ENCODE measurements at places on chromosomes 5 and 9.

DNA sequence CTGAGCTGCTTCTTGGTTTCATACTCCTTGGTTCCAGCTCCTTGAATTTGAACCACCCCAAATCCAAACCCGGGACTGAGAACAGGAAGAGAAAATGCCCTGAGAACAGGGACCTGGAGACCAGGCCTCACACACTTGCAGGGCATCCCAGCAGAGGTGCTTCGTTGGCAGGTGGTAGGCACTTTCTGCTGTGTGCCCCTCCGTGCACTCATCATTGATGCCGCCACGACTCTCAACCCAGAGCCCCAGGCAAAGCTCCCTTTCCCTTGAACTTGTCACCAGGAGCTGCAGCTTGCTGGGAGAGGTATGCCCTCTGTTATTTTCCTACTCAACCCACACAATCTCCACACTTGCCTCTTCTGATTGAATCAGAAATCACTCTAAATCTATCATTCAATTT is 217.8 kb upstream of the IRX1 start:
- DNase-seq, result no peak

DNA sequence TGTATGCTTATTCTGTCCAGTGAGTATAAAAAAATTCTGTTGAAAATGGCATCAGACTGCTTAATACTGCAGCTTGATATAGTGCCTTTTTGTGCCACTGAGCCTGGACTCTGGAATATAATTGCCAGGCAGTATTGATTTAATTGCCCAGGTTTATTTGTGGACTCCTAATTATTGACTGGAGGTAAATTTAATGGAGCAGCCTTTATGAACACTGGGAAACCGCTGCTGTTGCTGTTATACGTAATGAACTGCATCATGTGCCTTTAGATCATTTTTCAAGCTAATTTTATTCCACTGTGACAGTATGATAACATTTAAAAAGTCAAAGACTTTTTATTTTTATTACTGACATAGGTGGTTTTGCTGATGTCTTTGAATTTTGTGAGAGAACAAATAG is 90.2 kb upstream of the SH3GL2 start:
- DNase-seq, result peak; percentile 79

- DNase-seq, result no peak
These were observed 48.4 kb upstream of the AFAP1L1 start for GRCh38 chr5:149223081-149223848.

DNA sequence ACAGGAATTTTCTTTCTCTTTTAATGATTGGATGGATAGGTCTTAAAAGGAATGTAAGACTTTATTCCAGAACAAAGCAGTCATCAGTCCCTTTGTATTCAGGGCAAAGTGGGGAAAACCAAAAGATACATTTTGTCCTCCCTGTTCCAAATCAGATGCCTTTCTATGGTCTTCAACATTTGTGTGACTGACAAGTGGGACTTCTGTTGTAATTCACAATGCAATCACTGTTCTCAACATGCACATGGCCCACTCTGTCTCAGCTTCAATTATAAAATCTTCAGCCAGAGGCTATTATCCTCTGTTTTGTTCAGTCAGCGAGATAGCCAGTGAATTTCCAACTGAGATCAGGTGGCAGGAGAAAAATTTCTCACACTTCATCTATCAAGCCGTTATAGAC is 95.5 kb upstream of the ERBIN start:
- no peak for DNase-seq

DNA sequence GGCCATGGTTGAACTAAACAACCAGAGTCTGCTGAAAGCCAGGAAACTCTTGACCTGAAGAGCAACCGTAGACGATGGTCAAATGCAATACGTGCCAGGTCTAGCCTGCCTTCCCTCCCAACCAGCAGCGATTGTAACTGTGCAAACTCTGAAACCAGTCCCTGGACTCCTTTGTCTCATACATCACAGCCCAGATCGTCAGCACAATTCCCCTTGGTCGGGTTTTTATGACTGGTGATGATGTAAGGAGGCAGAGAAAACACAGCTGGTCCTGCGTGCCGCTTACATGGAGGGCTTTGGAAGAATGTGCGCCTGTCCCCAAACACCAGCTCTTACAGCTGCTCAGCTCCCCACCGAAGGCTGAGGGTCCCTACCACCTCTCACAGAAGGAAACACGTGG is 24.6 kb downstream of the SMIM23 start:
- no peak for DNase-seq

- no peak for DNase-seq
These were observed 792.9 kb downstream of the PTPRD start for GRCh38 chr9:9819886-9820285.
